Uterus (tissue), 4 donors: ENCODE measurements at places on chromosomes 2 and 18.
A peak's percentile ranks its signal among the peaks of the same experiment; 100 is the strongest.

DNA sequence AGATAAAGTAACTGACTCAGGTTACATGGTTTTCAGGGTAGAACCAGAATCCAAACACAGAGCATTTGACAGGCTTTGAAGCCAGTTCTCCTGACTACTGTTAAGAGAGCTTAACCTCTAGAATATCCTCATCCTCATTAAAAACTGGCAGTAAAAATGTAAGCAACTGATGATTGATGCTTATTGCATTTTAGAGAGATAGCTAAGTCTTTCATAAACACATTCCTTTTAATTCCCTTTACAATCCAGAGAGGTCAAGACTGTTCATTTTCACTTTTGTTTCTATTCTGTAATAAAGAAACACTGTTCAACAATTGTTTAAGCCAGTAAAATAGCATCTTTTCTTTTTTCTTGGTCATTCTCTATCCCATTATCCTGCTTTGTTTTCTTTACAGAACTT lies 53.9 kb upstream of the RAB27B start:
- DNase-seq = no peak

- DNase-seq = no peak
These were observed 159.3 kb downstream of the CYRIA start for GRCh38 chr2:16506366-16506765.

GRCh38 chr2:120546048-120546864 lies 189.4 kb upstream of the GLI2 start:
- DNase-seq = peak; percentile 50

- DNase-seq = no peak
These were observed 542.1 kb downstream of the ADCYAP1 start for GRCh38 chr18:1446765-1447164.

DNA sequence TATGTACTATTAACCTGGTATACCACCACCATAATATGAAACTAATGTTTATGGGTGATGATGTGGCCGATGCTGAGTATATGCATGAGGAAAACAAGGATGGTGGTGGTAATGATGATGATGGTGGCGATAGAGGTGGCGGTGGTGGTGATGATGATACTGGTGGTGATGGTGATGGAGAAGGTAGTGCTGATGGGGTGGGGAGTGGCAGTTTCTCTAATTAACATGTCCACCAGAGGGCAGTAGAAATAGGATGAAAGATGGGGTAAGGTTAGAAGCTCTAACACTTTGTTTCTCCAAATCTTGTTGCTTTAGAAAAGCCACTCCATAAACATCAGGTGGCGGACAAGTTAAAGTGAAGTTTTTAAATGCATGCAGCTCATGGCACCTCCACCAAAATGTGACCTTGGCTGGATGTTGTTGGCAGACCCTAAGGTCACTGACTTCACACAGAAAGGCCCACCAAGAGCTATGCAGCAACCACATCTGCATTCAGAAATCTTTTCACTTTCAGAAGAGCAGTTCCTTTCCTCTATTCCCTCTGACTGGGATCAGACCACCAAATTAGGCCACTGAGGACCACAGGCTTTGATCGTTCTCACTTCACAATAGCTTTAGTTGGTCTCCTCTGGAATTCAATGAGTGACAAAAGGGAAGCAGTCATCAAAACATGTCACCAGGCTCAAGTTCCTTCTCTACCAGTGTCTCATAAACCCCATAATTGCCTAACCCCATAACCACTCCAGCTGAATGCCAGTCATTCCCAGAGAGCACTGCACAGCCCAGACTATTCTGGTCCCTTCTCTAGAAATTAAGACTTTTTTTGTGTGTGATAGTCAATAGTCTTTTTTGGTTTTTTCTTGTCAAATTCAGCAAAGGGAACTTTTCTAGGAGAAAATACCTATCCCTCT lies 7.5 kb upstream of the BCL11A start:
- no peak for DNase-seq

GRCh38 chr2:60352491-60353405 lies 200.7 kb downstream of the BCL11A start:
- DNase-seq = no peak

DNA sequence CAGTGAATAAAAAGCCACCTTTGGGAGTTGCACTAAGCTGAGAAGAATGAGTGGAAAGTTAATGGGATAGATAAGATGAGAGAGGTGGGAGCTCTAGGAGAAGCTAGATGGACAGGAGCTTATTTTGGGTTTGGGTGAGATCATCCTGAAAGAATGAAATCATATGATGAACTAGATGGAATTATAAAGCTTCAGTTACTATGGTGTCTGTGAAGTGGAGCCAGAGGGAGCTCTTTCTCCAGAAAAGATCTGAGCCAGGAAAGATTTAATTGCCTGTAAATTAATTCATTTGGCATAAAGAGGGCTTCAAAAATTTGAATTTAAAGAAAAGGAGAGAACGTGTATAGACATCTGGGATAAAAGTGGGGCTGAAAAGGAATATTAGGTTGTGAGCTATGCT lies 10.3 kb downstream of the DNAH6 start:
- DNase-seq = no peak

DNA sequence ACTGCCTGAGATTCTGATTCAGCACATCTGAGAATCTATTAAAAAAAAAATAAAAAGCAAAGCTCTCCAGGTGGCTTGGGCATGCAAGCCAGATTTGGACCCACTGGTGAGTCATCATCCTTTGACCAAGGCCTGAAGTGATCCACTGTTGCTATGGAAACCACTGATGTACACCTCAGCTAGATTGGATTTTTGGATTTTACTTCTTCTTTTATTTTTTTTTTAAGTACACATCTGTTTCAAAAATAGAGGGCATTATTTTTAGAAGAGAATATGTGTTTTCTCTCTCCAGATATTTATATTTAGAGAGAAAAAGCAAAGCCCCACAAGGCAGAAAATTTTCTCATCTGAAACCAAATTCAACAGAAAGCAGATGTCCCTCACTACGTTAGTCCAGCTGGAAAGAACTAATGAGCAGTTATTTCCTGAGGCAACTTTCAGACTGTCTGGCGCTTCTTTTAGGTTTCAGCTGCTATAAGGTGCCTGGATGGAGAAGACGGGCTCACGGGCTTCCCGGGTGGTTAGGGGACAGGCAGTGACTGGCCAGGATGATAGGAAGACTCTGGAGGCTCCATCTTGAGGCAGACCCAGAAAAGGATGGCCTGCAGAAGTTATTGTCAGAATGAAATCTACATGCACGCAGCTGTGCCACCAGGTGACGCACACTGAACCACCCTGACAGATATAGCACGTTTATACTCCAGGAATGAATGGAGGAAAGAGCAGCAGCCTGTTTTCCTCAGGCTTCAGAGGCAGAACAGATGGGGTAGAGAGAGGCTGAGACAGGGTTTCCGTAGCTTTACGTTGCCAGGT lies 50.5 kb downstream of the MRPL35 start:
- peak; percentile 84 for DNase-seq

GRCh38 chr2:147560810-147561535 lies 283.9 kb upstream of the ACVR2A start:
- no peak for DNase-seq

DNA sequence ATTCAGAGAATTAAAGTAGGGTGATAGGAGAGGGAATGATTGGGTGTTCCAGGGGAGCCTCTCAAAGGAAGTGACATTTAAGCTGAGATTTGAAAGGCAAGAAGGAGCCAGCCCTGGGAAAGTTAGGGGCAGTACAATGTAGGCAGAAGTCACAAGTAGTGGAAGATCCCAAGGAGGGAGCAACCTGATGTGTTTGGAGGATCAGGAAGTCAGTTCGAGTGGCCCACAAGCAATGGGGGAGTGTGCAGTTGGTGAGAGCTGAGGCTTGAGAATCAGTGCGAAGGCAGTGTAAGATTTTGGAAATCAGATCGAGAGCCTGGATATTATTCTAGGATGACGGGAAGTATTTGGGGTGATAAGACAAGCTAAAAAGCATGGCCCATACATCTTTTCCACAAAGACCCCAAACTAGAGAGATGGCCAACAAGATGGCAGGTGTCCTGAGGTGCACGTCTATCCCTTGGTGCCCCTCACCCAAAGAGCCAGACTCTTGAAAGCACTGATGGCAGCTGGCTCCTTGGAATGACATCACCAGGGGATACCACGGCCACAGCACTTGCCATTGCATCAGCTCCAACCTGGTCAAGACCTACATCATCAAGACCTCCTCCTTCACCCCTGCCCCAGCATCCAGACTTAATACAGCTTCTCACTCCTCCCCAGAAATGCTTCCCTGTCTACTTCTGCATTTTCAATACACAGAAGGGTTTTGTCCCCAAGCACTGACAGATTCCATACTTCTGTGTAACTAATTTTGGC lies 127.3 kb downstream of the BCL2 start:
- DNase-seq = no peak

DNA sequence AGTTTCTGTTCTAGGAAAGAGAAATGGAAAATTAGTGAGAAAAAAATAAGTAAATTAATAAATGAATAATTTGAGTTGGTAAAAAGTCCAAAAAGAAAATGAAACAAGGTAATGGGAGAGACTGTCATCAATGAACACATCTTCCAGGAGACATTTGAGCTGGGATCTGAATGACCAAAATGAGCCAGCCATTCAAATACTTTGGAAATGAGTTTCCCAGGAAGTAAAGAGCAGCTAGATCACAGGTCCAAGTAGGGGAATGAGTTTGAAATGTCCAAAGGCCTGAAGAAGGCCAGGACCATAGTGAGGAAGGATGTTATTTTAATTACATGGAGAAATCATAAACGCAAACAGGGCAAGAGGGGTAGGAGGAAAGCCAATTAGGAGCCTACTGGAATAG lies 6.6 kb upstream of the DNAH7 start:
- DNase-seq = no peak

- DNase-seq = peak; percentile 29
These were observed 68.5 kb upstream of the ITGA6 start for GRCh38 chr2:172358691-172359556.

- DNase-seq = peak; percentile 72
These were observed 116.2 kb downstream of the SMAD7 start for GRCh38 chr18:48834413-48835031.

GRCh38 chr2:119157850-119158511 lies 570 bp downstream of the C1QL2 start:
- DNase-seq = no peak

GRCh38 chr2:9166579-9167377 lies 39.8 kb upstream of the ASAP2 start:
- DNase-seq = no peak

DNA sequence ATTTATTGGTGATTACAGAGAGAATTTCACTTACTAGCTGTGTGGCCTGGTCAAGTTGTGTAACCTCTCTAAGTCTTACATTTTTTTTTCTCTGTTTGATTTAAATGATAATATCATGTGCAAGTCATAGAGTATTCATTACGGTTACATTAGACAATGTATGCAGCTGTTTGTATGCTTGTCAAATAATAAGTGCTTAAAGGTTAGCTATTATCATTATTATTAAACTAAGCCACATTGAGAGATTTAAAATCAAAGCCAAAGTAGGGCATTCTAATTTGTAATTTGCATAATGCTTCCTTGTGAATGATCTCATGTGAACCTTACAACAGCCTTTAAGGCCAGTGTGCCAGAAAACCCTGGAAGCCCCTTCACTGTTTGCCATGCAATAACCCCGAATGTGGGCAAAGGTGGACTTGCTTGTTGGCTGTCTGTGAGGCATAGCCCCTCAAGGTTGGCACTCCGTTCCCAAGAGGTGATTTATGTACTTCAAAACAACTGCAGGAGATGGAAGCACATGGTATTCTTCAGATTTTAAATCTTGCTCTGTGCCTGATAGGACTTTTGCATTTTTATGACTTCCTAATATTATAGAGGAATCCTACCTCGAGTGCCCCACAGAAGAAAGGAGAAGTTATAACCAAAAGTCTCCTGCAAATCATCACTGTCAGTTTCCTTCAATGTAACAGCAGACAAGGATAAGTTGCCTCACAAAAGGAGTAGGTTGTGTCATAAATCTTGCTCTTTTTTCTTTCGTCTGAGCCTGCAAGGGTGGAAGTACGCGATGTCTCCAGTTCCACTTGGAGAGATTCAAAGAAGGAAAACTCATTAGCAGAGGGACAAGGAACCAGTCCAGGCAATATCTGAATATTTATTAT lies 272.0 kb downstream of the TGIF1 start:
- DNase-seq = no peak

DNA sequence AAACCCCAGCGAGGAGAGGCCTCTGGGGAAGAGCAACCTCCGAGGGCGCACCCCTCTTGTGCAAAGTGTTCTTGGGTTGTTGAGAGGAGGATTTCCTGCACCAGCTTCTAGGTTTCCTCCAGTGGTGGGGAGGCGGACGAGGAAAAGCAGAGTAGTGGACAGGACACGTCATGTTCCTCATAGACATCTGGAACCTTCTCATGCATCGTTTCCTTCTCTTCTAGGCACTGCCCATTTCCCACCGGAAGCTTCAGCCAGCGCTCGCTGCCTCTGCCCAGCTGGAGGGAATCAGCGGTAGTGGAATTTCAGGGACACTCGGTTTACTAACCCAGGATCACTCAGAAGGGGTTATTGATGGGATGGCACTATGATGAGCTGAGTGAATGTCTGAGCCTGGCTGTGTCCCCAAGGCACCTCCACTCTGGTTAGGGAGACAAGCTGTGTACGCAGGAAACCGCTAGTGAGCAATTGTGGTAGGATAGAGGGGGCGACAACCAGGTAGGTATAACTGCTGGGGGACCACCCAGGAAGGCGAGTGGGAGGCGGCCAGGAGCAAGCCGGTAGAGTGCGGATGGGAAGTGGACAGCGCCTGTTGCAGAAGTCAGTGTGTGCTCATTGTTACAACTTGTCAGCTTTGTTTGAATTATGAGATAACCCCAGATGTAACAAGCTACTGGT lies 960 bp upstream of the APOB start:
- DNase-seq = no peak

GRCh38 chr2:27724191-27724590 lies 47.3 kb upstream of the MRPL33 start:
- DNase-seq = no peak

- DNase-seq = no peak
These were observed 225.8 kb upstream of the SIX3 start for GRCh38 chr2:44715671-44716081.

DNA sequence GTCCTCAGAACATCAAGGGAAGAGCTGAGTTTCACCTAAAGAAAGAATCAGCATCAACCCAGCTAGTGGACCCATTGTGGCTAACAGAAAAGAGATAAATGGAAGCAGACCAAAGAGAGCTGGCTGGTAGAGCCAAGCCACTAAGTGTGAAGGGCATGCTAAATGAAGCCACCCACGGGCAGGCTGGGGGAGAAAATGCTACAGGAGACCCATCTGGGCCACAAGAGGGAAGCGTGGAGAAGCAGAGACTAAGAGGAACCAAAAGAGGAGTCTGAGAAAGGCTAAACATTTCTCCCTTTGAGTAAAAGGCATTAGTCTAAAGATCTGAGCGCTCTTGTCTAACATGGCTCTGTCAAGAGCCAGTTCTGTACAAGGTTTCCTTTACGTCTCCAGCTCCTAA lies 15.8 kb downstream of the CWC22 start:
- no peak for DNase-seq
